ENCODE measurements at places on chromosomes 2 and 18.

- DNase-seq = no peak
Observed at GRCh38 chr2:43010438-43011157, 215.8 kb downstream of the ZFP36L2 start.

- DNase-seq = peak; percentile 42
Observed at GRCh38 chr2:218995972-218996711, 2.9 kb upstream of the CRYBA2 start.

GRCh38 chr2:925309-925708 is 25.3 kb upstream of the SNTG2 start:
- no peak for DNase-seq

DNA sequence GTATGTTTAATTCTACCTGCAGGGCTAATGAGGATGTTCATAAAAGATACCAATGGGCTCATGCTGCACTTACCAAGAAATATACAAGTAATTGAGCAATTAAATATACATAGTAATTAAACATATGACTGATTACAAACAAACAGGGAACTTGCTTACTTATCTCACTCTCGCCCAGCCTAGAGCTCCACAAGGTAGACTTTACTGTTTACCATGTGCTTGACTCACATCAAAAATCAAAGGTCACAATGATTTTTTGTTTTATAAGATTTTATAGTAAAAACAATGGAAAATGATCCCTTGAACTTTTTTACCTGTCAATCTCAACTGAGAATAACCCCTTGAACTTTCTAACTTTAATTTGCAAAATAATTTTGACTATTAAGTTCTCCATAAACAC is 1395.1 kb downstream of the SUCLG1 start:
- DNase-seq = no peak

- no peak for DNase-seq
Observed at GRCh38 chr18:74714791-74715190, 117.1 kb downstream of the ZNF407 start.

DNA sequence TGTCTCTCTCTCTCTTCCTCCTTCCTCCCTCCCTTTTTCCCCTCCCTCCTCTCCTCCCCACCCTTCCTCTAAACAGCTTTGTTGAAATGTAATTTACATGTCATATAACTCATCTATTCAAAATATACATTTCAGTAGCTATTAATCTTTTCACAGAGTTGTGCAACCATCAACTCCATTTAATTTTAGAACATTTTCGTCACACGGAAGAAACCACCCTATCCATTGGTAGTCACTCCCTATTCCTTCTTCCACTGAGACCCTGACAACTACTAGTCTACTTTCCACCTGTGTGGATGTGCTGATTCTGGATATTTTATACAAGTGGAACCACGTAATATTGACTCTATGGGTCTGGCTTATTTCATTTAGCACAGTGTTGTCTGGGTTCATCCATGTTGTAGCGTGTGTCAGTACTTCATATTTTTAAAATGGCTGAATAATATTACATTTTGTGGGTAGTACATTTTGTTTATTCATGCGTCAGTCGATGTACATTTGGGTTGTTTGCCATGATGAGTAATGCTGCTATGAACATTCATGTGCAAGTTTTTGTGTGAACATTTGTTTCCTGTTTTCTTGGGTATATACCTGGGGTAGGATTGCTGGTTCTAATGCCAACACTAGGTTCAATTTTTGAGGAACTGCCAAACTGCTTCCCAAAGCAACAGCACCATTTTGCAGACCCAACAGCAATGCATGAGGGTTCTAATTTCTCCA is 100.1 kb upstream of the GCFC2 start:
- no peak for DNase-seq

GRCh38 chr18:62621546-62621945 is 93.8 kb upstream of the PHLPP1 start:
- no peak for DNase-seq

DNA sequence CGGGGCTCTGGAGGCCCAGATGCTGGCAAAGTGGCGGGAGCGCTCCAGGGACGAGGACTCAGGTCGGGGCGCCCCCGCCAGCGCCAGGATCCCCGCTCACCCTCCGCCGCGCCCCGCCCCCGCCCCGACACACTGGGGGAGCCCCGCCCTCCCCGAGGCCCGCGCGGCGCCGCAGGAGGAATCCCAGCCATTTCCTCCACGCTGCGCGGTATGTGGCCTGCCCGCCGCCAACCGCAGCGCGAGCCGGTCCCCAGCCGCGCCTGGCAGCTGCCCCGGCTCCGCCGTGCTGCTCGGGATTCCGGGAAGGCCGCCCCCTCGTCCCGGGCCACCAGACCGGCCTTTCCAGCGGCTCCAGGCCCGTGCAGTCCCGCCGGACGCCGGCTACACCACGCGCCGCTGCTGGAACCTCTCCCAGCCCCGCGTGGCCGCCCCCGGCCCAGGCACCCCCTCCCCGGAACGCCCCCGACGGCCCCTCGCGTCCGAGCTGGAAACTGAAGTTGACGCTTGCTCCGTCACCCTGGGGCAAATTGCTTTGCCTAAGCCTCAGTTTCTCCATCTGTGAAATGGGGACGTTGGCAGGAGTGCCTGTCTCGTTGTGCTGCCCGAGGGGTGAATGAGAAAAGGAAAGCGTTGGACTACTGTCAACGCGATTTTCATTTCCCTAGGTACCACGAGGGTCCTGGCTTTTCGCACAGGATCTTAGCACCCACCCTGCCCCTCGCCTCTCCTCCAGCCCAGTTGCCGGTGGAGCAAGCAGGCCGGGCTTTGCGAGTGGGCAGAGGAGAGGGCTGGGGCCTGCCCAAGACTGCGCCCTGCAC is 53.6 kb downstream of the PKDCC start:
- DNase-seq = no peak

GRCh38 chr18:68494802-68495581 is 219.9 kb downstream of the TMX3 start:
- peak; percentile 86 for DNase-seq

Measured in AG09319 (cell line).